ENCODE measurements at places on chromosomes 4 and X.

GRCh38 chr4:70722199-70722791, 531 bp downstream of the RUFY3 start:
- DNase-seq: peak; percentile 37

- DNase-seq: no peak
Observed at GRCh38 chr4:40448875-40449274, 113.7 kb downstream of the CHRNA9 start.

- DNase-seq: no peak
Observed at GRCh38 chrX:20382518-20383297, 116.0 kb upstream of the RPS6KA3 start.

- no peak for DNase-seq
Observed at GRCh38 chr4:6423575-6423974, 48.8 kb downstream of the PPP2R2C start.

DNA sequence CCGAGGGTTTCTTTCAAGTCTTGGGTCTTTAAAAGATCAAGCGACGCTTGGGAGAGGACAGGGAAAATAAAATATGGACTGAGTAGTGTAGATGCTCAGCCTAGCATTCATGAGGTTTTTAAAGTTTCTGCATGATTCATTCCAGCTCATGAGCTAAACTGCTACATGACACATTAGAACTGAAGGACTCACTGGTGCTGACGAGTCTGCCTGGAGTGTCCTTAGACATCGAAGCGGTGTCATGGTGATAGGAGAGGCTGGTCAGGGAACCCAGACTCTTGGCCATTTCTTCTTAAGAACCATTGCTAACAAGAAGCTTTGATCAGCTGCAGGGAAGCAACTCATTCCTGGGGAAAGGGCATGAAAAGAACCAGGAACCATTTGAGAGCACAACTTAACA, 158.6 kb downstream of the TRIML1 start:
- no peak for DNase-seq

GRCh38 chr4:125317525-125317877, 2.7 kb downstream of the FAT4 start:
- no peak for DNase-seq

GRCh38 chr4:113905301-113905700, 74.1 kb downstream of the ARSJ start:
- no peak for DNase-seq

- DNase-seq: no peak
Observed at GRCh38 chr4:39235696-39236095, 53.4 kb downstream of the WDR19 start.

DNA sequence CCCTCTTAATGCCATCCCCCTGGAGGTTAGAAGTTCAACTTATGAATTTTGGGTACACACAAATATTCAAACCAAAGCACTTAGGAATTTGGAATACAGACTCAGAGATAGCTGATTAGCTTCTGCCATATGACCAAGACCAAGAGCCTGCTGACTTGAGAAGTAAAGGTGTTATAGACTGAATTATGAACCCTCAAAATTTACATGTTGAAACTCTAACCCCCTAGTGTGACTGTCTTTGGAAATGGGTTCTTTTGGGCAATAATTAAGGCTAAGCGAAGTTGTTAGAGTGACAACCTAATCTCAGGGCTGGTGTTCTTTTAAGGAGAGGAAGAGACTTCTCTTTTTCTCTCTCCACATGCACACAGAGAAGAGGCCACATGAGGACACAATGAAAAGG, 151.2 kb downstream of the COX18 start:
- no peak for DNase-seq

DNA sequence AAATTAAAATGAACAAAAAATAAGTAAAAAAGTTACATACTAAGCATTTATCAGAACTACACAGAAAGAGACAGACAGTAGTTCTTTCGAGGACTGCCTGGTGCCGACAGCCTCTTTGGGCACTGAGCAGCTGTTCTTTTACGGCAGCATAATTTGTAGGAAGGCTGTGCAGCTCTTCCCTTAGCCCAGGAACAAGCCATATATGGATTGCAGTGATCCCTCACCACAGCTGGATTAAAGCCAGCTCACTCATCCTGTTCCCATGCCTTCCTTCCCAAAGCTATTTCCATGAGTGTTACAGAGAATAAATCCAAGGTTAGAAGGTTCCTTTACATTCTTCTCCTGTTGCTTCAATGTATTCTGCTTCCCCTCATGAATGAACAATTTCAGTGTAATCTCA, 71.7 kb downstream of the DDX60L start:
- DNase-seq: no peak
